Gastrocnemius medialis (tissue), 4 donors: ENCODE measurements at places on chromosomes 5 and 9.

- no peak overlapping the region for H3K4me3 ChIP-seq
- H3K36me3 ChIP-seq, result no peaks in the 10 kb centered on the region
- no peak overlapping the region for H3K27ac ChIP-seq
- H3K27me3 ChIP-seq, result no peaks in the 10 kb centered on the region
Measured at GRCh38 chr9:98567540-98568233, 141.0 kb downstream of the GABBR2 start.

DNA sequence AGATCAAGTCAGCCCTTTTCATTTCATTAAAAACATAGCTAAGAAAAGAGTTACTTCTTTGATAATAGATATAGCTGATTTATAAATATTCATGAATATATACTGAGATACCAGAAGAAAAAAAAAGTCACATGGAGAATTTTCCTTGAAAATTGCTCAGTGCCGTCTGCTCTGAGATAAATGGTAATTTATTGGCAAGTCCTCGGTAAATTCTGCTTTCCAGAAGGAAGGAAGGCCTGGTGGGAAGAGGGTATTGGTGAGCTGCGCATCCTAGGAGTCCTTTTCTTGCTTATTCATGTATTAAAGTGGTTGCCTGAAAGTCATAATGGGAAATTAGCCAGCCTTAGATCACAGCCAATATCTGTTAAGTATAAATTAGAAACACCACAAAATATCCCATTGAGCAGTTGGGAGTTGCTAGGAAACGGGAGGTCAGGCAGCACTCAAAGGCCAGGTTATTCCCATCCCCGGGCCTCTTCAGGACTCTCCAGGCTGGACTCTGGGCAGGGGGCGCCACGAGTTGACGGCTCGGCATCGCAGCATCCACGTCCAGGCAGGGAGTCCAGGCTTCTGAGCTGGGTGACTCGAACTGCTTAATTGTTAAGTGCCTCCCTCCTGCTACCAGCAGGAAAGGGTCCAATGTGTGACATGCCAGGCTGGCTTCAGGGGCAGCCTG is 116.7 kb upstream of the RETREG1 start:
- H3K4me3 ChIP-seq, result no peak overlapping the region
- peaks cover 6% of the 10 kb centered on the region for H3K4me1 ChIP-seq
- H3K36me3 ChIP-seq, result no peaks in the 10 kb centered on the region
- no peak overlapping the region for H3K27ac ChIP-seq

DNA sequence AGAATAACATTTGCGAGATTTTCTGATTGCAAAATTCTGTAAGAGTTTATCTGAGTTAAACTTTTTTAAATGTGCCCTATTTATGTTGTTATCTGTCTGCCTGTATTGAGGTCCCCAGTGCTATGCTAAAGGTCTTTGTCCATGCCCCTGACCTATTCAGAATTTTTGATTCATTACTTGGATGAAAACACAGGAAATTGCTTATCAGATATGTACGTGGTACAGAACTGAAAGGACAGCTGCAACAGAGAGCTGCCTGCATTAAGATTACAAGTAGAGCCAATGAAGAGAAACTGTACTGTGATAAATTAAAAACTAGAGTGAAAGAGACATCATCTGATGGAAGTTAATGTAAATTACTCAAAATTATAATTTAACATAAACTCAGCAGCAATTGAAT is 408.8 kb downstream of the ADGRV1 start:
- H3K36me3 ChIP-seq, result no peaks in the 10 kb centered on the region
- no peak for DNase-seq
- no peak overlapping the region for H3K27ac ChIP-seq
- H3K27me3 ChIP-seq, result no peaks in the 10 kb centered on the region
- H3K4me1 ChIP-seq, result no peaks in the 10 kb centered on the region
- no peak overlapping the region for H3K4me3 ChIP-seq

- no peaks in the 10 kb centered on the region for H3K36me3 ChIP-seq
- H3K27ac ChIP-seq, result no peak overlapping the region
- H3K4me3 ChIP-seq, result no peak overlapping the region
- H3K27me3 ChIP-seq, result peaks cover 6% of the 10 kb centered on the region
- H3K4me1 ChIP-seq, result no peaks in the 10 kb centered on the region
Measured at GRCh38 chr9:123957731-123958130, 27.8 kb upstream of the DENND1A start.

DNA sequence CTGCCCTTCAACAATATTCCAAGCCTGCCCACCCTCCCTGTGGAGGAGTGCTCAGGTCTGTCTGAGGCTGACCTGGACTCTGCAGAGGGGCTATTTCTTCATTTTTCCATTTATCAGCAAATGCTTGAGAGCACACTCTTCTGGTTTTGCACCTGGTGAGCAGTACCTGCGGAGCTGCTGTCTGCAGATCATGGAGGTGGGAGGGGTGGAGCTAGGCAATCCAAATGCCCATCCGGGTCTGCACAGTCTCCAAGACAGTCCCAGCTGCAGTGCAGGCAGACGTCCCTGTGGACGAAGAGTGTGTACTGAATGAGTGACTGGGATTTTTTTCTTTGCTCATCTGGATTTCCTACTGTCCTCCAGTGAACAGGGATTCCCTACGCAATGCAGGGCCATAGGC is 239.8 kb downstream of the IRX2 start:
- no peak overlapping the region for H3K4me3 ChIP-seq
- DNase-seq, result no peak
- no peaks in the 10 kb centered on the region for H3K27me3 ChIP-seq
- no peaks in the 10 kb centered on the region for H3K4me1 ChIP-seq
- no peaks in the 10 kb centered on the region for H3K36me3 ChIP-seq

DNA sequence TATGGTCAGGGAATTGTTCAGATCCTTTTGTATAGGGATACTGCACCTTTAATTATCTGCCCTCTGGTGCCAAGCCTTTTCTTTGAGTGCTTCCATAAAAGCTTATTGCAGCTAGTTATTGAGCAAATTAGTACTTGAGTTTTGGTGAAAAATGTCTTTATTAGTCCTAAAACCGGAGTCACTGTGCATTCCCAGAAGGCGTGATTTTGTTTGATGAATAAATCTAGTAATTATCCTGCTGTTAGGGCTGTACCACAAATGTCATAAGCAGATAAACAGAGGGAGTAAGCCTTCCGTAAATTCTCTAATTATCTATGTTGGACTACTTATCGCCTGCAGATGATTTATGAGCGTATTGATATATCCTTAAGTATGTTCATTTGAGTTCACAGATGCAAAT is 620.7 kb upstream of the ARRDC3 start:
- H3K4me1 ChIP-seq, result no peaks in the 10 kb centered on the region
- no peaks in the 10 kb centered on the region for H3K36me3 ChIP-seq
- DNase-seq, result no peak

DNA sequence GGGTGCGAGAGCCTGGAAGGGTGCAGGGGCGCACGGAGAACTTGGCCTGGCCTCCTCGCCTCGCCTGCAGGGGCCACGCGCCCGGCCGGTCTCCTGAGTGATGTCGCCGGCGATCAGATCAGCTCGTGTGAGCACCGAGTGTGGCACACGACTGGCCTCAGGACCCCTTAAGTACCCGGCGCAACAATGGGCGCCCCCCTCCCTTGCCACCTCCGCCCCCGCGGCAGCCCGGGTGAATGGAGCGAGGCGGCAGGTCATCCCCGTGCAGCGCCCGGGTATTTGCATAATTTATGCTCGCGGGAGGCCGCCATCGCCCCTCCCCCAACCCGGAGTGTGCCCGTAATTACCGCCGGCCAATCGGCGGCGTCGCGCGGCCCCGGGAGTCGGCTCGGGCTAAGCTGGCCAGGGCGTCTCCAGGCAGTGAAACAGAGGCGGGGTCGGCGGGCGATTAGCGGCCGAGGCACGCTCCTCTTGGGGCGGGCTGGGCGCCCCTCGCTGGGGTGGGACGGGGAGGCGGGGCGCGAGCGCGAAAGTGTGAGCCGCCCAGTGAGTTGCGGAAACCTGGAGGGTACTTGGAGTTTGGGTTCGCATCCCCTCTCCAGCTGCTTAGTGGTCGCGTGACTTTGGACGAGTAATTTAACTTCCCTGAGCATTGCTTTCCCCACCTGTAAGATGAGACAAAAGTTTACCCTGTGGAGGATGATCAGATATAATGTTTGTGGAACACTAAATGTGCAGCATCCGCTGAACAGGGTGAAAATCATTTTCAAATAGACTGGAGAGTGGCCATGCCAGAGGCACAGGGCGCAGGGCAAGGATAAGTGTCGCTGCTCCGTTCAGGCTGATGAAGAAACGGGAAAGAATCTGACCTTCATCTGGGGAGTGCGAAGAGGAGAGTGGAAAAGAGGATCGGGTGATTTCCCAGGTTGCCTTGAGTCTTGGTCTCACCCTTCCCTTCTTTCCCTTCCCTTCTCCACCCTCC is at the start of gene NEUROG1:
NEUROG1 (minus strand) TSS at position 145 of the 982 bp plus-strand sequence. CDS start 274 bp downstream, outside the sequence.
- no peak within 1 kb of the TSS for H3K27ac ChIP-seq
- peak within 1 kb of the TSS; percentile 34 for H3K4me3 ChIP-seq
- H3K36me3 ChIP-seq, result no peaks in the 10 kb centered on the region
- peaks cover 66% of the 10 kb centered on the region for H3K27me3 ChIP-seq
- no peak for DNase-seq

- no peak for DNase-seq
- no peak overlapping the region for H3K27ac ChIP-seq
- H3K4me3 ChIP-seq, result no peak overlapping the region
- no peaks in the 10 kb centered on the region for H3K36me3 ChIP-seq
- no peaks in the 10 kb centered on the region for H3K4me1 ChIP-seq
Measured at GRCh38 chr5:143837306-143837848, 25.4 kb downstream of the HMHB1 start.

GRCh38 chr5:172506251-172506650 is 51.9 kb upstream of the SH3PXD2B start:
- no peaks in the 10 kb centered on the region for H3K27me3 ChIP-seq
- no peak for DNase-seq
- H3K36me3 ChIP-seq, result no peaks in the 10 kb centered on the region
- H3K4me1 ChIP-seq, result peaks cover 19% of the 10 kb centered on the region
- no peak overlapping the region for H3K4me3 ChIP-seq

DNA sequence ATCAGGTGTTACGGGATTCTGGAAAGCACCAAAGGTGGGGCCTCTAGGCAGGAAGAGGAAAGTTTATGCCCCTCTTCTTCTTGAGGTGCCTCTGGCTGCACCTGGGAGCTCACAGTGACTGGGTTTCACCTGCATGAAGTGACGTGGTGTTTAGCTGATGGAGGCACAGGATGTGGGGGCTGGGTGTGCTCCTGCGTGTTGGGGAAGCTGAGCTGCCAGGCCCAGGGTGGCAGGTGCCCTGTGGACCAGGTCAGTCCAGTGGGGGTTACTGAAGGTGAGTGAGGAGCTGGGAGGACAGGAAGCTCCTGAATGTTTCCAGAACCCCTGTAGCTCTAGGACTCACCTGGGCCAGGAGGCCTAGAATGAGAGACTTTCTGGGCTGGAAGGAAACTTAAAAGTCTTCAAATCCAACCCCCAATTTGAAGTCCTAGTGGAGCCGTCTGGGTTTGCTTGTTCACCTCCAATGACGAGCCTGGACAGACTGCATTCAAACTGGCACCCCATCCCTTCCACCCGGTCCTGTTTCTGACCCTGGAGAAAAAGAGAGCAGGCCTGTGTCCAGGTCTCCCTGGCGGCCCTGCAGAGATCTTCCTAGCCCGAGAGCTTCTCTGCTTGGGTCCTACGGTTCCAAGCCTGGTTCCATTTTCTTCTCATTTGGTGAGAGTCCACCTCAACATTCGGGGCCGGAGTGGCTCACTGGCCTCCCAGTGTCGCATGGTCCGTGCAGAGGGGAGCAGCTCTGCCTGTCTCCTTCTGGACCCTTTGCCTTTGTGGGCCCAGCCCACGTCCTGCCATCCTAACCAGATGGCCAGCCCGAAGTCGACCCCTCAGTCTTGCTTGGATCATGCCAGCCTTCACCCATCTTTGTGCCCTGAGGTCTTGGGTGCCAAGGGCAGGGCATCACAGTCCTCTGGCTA is 22.3 kb downstream of the TRAF1 start:
- H3K4me1 ChIP-seq, result no peaks in the 10 kb centered on the region
- H3K4me3 ChIP-seq, result no peak overlapping the region
- H3K27me3 ChIP-seq, result no peaks in the 10 kb centered on the region

DNA sequence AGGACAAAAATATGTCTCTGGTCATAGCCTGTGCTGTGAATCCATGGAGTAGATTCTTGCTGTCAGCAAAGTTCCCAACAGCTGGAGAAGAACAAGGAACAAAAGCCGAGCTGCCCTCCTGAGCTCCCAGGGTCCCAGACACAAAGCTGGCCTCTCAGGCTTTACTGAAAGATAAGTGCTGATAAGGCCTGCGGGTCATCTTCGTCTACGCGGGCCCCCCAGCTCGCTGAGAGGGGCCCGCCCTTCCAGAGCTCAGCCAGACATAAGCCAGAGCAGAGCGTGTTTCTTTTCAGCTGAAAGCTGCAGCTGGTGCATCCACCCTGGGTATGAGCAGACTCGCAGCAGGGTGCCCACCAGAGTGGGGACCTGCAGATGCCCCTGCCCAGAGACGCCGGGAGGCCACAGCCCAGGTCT is 84.7 kb downstream of the HSD17B3 start:
- H3K4me1 ChIP-seq, result no peaks in the 10 kb centered on the region
- H3K27me3 ChIP-seq, result peaks cover 19% of the 10 kb centered on the region
- no peak overlapping the region for H3K27ac ChIP-seq
- H3K36me3 ChIP-seq, result no peaks in the 10 kb centered on the region
- no peak for DNase-seq

GRCh38 chr9:37787059-37787458 is 2.2 kb upstream of the EXOSC3 start:
- peaks cover 18% of the 10 kb centered on the region for H3K36me3 ChIP-seq
- no peak overlapping the region for H3K27ac ChIP-seq
- peaks cover 15% of the 10 kb centered on the region for H3K4me1 ChIP-seq
- no peak overlapping the region for H3K4me3 ChIP-seq
